Type B pancreatic cell (in vitro differentiated cells): ENCODE measurements at places on chromosomes 13 and 19. TPM values are rescaled to one million over a fixed set of nuclear protein-coding genes. Genes with fewer than 3 reads are reported as not detected.

- H3K4me1 ChIP-seq = no peaks in the 10 kb centered on the region
- no peak overlapping the region for H3K27ac ChIP-seq
- H3K36me3 ChIP-seq = no peaks in the 10 kb centered on the region
- H3K4me3 ChIP-seq = no peak overlapping the region
- no peak for DNase-seq
Observed at GRCh38 chr13:38213314-38213713, 136.3 kb upstream of the UFM1 start.

DNA sequence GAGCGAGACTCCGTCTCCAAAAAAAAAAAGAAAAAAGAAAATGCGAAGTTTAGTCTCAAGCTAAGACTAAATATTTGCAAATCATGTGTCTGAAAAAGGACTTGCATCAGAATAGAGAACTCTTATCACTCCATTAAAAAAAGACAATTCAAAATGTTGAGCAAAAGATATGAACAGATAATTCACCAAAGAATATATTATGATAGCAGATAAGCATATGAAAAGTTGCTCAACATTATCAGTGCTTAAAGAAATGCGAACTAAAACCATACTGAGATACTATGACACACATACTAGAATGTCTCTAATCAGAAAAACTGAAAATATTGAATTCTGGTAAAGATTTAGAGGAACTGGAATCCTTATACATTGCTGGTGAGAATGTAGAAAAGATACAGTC, 38.7 kb upstream of the SACS start:
- H3K36me3 ChIP-seq = peaks cover 6% of the 10 kb centered on the region
- no peak overlapping the region for H3K4me3 ChIP-seq
- H3K27ac ChIP-seq = no peak overlapping the region
- no peaks in the 10 kb centered on the region for H3K27me3 ChIP-seq
- H3K4me1 ChIP-seq = peaks cover 41% of the 10 kb centered on the region

DNA sequence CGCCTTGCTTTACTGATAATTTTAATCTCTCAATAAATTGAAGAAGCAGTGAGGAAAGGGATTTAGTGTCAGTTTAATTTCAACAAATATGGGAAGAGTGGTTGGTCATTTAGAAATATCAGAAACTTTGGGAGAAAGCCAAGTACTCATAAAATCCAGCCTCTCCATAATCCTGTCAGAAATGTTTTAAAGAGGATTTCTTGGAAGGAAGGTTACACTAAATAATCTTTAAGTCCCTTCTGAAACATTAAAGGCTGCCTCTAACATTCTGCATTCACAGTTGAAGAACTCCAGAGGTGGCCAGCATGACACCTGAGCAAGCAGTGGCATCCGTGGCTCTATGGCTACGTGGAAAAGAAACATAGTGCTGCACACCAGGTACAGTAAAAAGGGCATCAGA, 378.5 kb downstream of the ENOX1 start:
- H3K27ac ChIP-seq = no peak overlapping the region
- H3K4me1 ChIP-seq = peaks cover 4% of the 10 kb centered on the region
- H3K4me3 ChIP-seq = no peak overlapping the region
- H3K36me3 ChIP-seq = no peaks in the 10 kb centered on the region

GRCh38 chr19:40610396-40611064, 9.4 kb downstream of the LTBP4 start:
- peak overlapping the region; percentile 70 for H3K27ac ChIP-seq
- H3K4me1 ChIP-seq = peaks cover 25% of the 10 kb centered on the region
- H3K4me3 ChIP-seq = peak overlapping the region; percentile 81
- peaks cover 64% of the 10 kb centered on the region for H3K27me3 ChIP-seq
- DNase-seq = no peak

- H3K4me1 ChIP-seq = no peaks in the 10 kb centered on the region
- no peaks in the 10 kb centered on the region for H3K36me3 ChIP-seq
- no peak for DNase-seq
- peak overlapping the region; percentile 44 for H3K4me3 ChIP-seq
- peaks cover 78% of the 10 kb centered on the region for H3K27me3 ChIP-seq
Observed at GRCh38 chr13:95552208-95552538, 347 bp upstream of the CLDN10 start.

- no peak overlapping the region for H3K4me3 ChIP-seq
- H3K27ac ChIP-seq = no peak overlapping the region
- no peaks in the 10 kb centered on the region for H3K36me3 ChIP-seq
- no peaks in the 10 kb centered on the region for H3K4me1 ChIP-seq
Observed at GRCh38 chr13:108561149-108561548, 68.3 kb upstream of the MYO16 start.

DNA sequence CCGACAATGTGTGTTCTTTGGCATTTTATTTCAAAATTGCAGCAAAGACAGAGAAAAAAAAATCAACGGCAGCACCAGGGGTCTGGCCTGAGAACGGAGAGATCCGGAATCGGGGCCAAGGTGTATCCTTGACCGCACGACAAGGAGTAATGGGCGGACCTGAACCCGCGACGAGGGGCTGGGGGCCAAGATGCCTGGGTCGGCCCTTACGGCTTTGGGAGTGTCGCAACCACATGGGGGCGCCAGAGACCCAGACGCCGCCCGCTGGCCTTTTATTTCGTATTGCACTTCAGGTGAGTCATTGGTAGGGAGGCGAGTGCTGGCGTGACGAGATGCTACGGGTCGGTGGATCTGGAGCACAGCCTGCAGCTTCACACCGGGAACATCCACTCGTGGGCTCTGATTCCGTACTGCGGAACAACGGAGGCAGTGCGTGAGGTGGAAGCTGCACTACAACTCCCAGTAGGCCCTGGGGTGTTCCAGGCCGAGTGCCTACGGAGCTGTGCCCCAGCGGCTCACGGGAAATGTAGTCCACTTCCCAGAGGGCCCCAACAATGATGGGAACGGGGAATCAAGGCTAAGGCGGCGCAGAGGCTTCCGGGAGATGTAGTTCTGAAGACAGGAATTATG, 15.7 kb downstream of the BCAT2 start:
- no peaks in the 10 kb centered on the region for H3K27me3 ChIP-seq
- H3K27ac ChIP-seq = peak overlapping the region; percentile 95
- peak overlapping the region; percentile 97 for H3K4me3 ChIP-seq
- peaks cover 9% of the 10 kb centered on the region for H3K4me1 ChIP-seq

GRCh38 chr13:44710576-44710975, 134.4 kb upstream of the TSC22D1 start:
- no peak overlapping the region for H3K27ac ChIP-seq
- no peaks in the 10 kb centered on the region for H3K27me3 ChIP-seq
- H3K4me1 ChIP-seq = peaks cover 9% of the 10 kb centered on the region
- H3K4me3 ChIP-seq = no peak overlapping the region

- H3K4me1 ChIP-seq = peaks cover 33% of the 10 kb centered on the region
- H3K27ac ChIP-seq = peak overlapping the region; percentile 98
- peak overlapping the region; percentile 93 for H3K4me3 ChIP-seq
Observed at GRCh38 chr19:16078759-16079707, 2.7 kb downstream of the TPM4 start.

- H3K27ac ChIP-seq = peak overlapping the region; percentile 23
- H3K27me3 ChIP-seq = no peaks in the 10 kb centered on the region
- no peaks in the 10 kb centered on the region for H3K36me3 ChIP-seq
Observed at GRCh38 chr13:21075011-21075378, 13.6 kb upstream of the LATS2 start.

- H3K4me1 ChIP-seq = peaks cover 18% of the 10 kb centered on the region
- peak overlapping the region; percentile 81 for H3K4me3 ChIP-seq
- H3K36me3 ChIP-seq = peaks cover 6% of the 10 kb centered on the region
- peak overlapping the region; percentile 84 for H3K27ac ChIP-seq
- peaks cover 17% of the 10 kb centered on the region for H3K27me3 ChIP-seq
- no peak for DNase-seq
Observed at GRCh38 chr19:38209671-38210457, 14.2 kb downstream of the DPF1 start.

DNA sequence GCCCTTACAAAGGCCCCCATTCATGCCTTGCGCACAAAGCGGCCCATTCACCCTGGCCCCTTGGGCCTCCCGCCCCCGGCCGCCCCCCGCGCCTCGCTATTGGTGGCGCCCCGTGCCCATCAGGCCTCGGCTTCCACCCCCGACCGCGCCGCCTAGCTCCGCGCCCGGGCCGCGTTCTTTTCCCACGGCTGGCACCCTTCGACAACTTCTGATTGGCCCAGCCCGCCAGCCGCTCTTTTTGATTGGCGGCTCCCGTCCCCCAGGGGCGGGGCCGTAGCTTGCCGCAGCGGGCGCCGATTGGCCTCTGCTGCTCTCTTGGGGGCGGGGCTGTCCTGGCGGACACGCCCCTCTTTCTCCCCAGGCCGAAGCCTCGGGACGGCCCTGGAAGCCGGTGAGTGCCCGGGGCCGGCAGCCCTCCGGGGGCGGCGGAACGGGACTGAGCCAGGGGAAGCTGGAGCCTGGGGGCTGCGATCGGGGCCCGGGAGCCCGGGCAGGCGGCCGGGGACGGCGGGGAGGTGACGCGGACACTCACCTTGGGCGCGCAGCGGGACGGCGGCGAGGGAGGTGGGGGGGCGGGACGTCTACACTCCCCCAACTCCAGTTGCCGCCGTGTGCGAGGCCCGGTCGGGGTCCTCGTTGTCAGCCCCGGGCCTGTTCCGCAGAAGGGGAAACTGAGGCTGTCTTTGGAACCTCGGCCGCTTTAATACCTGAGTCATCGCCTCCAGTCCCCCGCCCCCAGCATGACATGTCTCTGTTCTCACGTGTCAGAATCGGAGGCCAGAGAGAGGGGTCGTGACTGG, at the start of gene MYH14:
MYH14 (plus strand) TSS at position 342 of the 800 bp plus-strand sequence. CDS start 6,744 bp downstream, outside the sequence.
- H3K27me3 ChIP-seq = peaks cover 47% of the 10 kb centered on the region
- DNase-seq = peak; percentile 91
- H3K27ac ChIP-seq = peak within 1 kb of the TSS; percentile 96
- peak within 1 kb of the TSS; percentile 86 for H3K4me3 ChIP-seq
- H3K36me3 ChIP-seq = no peaks in the 10 kb centered on the region

DNA sequence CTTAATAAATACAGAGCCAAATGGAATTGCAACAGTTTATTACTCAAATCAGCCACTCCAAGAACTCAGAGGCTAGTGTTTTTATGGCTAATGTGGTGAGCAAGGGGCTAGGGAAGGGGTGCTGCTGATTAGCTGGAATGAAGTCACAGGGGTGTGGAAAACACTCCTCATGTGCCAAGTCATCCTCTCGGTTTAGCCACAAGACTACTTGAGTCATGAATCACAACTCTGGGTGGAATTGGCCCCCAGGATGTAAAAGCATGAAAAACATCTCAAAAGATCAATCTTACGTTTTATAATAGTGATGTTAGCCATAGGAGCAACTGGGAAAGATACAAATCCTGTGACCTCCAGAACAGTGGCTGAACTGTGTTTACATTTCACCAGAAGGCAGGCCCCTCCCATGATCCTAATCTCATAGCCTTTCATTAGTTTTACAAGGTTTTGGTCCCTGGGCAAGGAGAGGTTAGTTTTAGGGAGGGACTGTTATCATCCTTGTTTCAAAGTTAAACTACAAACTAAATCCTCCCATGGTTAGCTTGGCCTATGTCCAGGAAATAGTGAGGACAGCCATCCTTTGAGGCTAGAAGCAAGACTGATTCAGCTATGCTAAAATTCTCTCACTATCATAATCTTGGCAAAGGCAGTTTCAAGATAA, 2020.1 kb upstream of the PCDH20 start:
- H3K27me3 ChIP-seq = no peaks in the 10 kb centered on the region
- H3K36me3 ChIP-seq = no peaks in the 10 kb centered on the region
- DNase-seq = no peak
- H3K27ac ChIP-seq = peak overlapping the region; percentile 81
- no peak overlapping the region for H3K4me3 ChIP-seq

- DNase-seq = no peak
- H3K36me3 ChIP-seq = peaks cover 21% of the 10 kb centered on the region
- peaks cover 18% of the 10 kb centered on the region for H3K4me1 ChIP-seq
- H3K27ac ChIP-seq = peak overlapping the region; percentile 94
- H3K4me3 ChIP-seq = peak overlapping the region; percentile 92
Observed at GRCh38 chr19:49849433-49850220, 1.3 kb upstream of the PTOV1 start.

DNA sequence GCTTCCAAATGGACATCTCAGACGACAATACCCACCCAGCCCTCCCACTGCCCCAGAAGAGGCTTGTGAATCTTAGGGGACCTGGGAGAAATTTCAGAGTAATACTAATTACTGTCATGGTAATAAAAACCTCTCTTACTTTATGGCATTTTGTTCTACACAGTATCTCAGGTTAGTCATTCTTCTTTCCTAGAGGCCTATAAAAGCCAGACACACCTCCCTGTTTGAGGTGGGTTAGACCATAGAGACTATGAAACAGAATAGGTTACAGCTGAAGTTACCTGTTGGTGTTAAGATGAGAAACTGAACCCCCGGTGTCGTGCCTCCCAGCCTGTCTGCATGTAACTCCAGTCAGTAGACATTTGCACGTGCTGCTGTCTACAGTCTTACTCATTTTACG, 113.9 kb downstream of the SLC7A1 start:
- no peak for DNase-seq
- no peaks in the 10 kb centered on the region for H3K36me3 ChIP-seq
- peaks cover 13% of the 10 kb centered on the region for H3K4me1 ChIP-seq

DNA sequence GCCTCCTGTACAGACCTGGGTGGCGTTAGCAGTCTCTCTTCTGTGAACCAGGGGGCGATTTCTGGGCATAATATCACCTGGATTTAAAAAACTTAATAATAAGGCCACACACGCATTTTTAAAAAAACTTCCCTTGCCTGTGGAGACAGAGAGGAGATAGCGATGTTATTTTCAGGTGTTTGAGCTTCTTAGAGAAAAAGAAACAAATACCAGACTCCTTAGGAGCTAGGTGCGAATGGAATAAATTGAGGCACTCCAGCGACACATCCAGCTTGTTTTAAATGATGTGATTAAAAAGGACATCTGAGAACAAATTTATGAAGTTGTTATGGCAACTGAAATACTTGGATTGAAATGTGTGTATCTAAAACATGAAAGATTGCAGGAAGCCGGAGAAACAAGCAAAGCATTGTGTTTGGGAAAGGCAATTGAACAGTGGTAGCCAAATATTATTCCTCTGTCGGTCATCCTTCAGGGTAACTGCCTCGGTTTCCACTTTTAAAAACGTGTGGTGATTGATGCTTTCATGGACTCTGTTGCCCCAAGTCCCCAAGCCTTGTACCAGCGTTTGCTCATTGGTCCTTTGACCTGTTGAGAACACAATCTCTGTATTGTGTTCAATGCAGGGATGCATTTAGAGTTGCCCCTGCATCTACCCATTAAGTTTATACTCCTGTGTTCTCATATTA, 158.7 kb downstream of the TM9SF2 start:
- DNase-seq = no peak
- peaks cover 46% of the 10 kb centered on the region for H3K27me3 ChIP-seq
- peak overlapping the region; percentile 41 for H3K4me3 ChIP-seq
- peaks cover 46% of the 10 kb centered on the region for H3K4me1 ChIP-seq
- no peaks in the 10 kb centered on the region for H3K36me3 ChIP-seq
- H3K27ac ChIP-seq = peak overlapping the region; percentile 4

GRCh38 chr13:78595495-78596398, 7.6 kb downstream of the POU4F1 start:
- H3K36me3 ChIP-seq = no peaks in the 10 kb centered on the region
- H3K27ac ChIP-seq = no peak overlapping the region
- peak overlapping the region; percentile 74 for H3K4me3 ChIP-seq
- DNase-seq = no peak
- peaks cover 7% of the 10 kb centered on the region for H3K4me1 ChIP-seq

GRCh38 chr13:55263045-55263444, 1877.7 kb upstream of the PRR20A start:
- no peak for DNase-seq
- H3K36me3 ChIP-seq = no peaks in the 10 kb centered on the region
- no peaks in the 10 kb centered on the region for H3K4me1 ChIP-seq
- no peak overlapping the region for H3K4me3 ChIP-seq
- no peaks in the 10 kb centered on the region for H3K27me3 ChIP-seq

Gene CCDC61
- 16.9 and 19.4 TPM in 2 replicates for total RNA-seq

Gene TRIP10
- total RNA-seq = 35.1 and 42.3 TPM in 2 replicates

Gene DPY19L3
- 25.5 and 75.2 TPM in 2 replicates for total RNA-seq

Gene FCAR
- total RNA-seq = not detected in 2 replicates

Gene HSPB6
- total RNA-seq = 0.43 and 0.60 TPM in 2 replicates
